Sigmoid colon (tissue), 7 donors: ENCODE measurements at places on chromosomes 5 and 9. TPM values are rescaled to one million over a fixed set of nuclear protein-coding genes. Genes with fewer than 3 reads are reported as not detected.

Gene SLC34A3
- polyA plus RNA-seq: not detected

Gene C9orf153
- polyA plus RNA-seq: not detected

Gene APBB3
- polyA plus RNA-seq: 27.9 TPM

Gene GABBR2
- not detected for polyA plus RNA-seq

Gene HACD4
- polyA plus RNA-seq: 2.4 TPM

Gene NRG2
- 0.80 TPM for polyA plus RNA-seq

Gene TSSK1B
- polyA plus RNA-seq: not detected

Gene GPX8
- 7.2 TPM for polyA plus RNA-seq

Gene IGFBPL1
- not detected for polyA plus RNA-seq

Gene MZB1
- 3.9 TPM for polyA plus RNA-seq

Gene SLIT3
- polyA plus RNA-seq: 4.0 TPM

Gene LMAN2
- polyA plus RNA-seq: 244 TPM

Gene MUSK
- polyA plus RNA-seq: 2.3 TPM

Gene CFAP90
- polyA plus RNA-seq: 0.04 TPM

Gene MSMP
- 0.57 TPM for polyA plus RNA-seq

Gene LSM11
- 2.0 TPM for polyA plus RNA-seq

Gene HEMGN
- polyA plus RNA-seq: 0.25 TPM

Gene HRH2
- 3.6 TPM for polyA plus RNA-seq

Gene TRUB2
- 18.0 TPM for polyA plus RNA-seq

Gene ANP32B
- polyA plus RNA-seq: 160 TPM

Gene GBGT1
- polyA plus RNA-seq: 4.2 TPM

Gene ABL1
- polyA plus RNA-seq: 50.0 TPM

Gene PCDHB15
- 0.93 TPM for polyA plus RNA-seq

Gene SHC3
- polyA plus RNA-seq: not detected

Gene DRD1
- polyA plus RNA-seq: not detected

Gene MARCOL
- polyA plus RNA-seq: not detected

Gene OTP
- polyA plus RNA-seq: not detected

Gene C5orf58
- polyA plus RNA-seq: not detected

Gene PNPLA7
- 9.5 TPM for polyA plus RNA-seq

Gene PLAC8L1
- not detected for polyA plus RNA-seq

Gene SLC25A2
- polyA plus RNA-seq: 0.35 TPM

Gene PCDHGA2
- polyA plus RNA-seq: not detected

Gene KCNIP1
- 0.28 TPM for polyA plus RNA-seq

Gene PRDM9
- not detected for polyA plus RNA-seq

Gene GPR151
- polyA plus RNA-seq: not detected

Gene SMIM32
- 8.6 TPM for polyA plus RNA-seq

Gene PCDHB4
- polyA plus RNA-seq: 0.60 TPM

Gene ADAMTS2
- polyA plus RNA-seq: 1.2 TPM

Gene ZNF354C
- 0.60 TPM for polyA plus RNA-seq

Gene DMRTA1
- 0.20 TPM for polyA plus RNA-seq

Gene TAF1L
- not detected for polyA plus RNA-seq

Gene IL33
- 14.6 TPM for polyA plus RNA-seq

Gene MGAT4B
- polyA plus RNA-seq: 232 TPM

Gene NKD2
- polyA plus RNA-seq: 1.8 TPM

Gene C9orf50
- 0.03 TPM for polyA plus RNA-seq

Gene PGM5
- 20.6 TPM for polyA plus RNA-seq

Gene ZBTB26
- 3.2 TPM for polyA plus RNA-seq

Gene KIAA1191
- 62.5 TPM for polyA plus RNA-seq

Gene ASPN
- polyA plus RNA-seq: 1.5 TPM

Gene IRGM
- polyA plus RNA-seq: not detected

Gene EPB41L4B
- polyA plus RNA-seq: 41.8 TPM

Gene TLE1
- 30.0 TPM for polyA plus RNA-seq

Gene MATR3
- 60.8 TPM for polyA plus RNA-seq

Gene IRX2
- polyA plus RNA-seq: 0.03 TPM

Gene GADD45G
- 8.6 TPM for polyA plus RNA-seq
